GOT3 (cell line): ENCODE measurements at places on chromosomes 7 and 10.
A peak's percentile ranks its signal among the peaks of the same experiment; 100 is the strongest.

DNA sequence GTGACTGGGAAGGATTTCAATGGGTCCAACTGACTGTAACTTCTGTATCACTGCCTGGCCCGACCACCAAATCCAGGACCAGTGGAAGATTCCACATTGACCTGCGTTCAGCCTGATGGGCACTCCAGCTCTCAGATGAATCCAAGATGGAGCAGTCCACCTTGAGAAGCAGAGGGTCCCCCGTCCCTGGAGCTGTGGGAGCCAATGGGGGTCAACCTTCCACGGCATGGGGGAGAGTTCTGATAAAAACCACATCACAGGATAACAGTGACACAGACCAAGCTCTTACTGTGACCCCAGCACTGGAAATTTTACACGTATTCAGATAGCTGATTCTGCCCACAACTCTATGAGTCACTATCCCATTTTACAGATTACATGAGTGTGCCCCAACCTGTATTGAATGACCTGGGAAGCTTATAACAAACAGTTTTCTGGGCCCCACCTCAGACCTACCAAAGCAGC lies 11.2 kb downstream of the ZCCHC24 start:
- no peak for DNase-seq

DNA sequence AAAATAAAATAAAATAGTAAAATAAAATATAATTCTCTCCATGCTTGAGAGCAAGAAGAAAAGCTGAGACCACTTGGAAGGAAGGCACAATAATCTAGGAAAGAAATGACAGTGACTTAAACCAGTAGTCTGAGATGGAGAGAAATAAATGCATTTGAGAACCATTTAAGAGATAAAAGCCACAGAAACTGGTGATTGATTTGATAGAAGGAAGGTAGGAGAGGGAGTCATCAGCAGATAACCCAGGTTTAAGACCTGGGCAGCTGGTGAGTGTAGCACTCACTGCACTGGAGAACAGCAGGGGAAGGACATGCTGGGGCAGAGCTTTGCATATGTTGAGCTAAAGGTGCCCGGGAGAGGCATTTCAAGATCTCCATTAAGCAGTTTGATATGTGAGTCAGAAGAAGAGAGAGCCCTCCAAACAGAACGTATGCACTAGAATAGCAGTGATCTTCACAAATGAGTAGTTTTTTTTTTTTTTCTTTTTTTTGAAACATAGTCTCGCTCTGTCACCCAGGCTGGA lies 268.0 kb downstream of the DYNC1I1 start:
- no peak for DNase-seq

DNA sequence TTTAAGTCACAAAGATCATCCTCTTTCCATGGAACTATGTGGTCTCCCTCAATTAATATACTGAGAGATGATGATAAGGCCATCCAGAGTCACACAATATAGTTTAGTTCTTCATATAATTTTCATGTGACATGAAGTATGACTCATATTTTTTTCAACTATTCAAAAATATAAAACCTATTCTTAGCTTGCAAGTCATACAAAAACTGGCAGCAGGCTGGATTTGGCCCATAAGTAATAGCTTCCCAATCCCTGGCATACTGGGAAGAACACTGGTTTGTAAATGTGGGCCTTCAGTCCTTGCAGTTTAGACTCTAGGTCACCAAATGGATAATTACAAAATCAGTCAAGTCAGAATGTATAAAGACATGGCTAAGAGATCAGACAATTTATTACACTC lies 356.6 kb downstream of the PPP1R3A start:
- no peak for DNase-seq

GRCh38 chr7:82559193-82559805 lies 115.7 kb upstream of the CACNA2D1 start:
- no peak for DNase-seq

GRCh38 chr10:75955973-75956502 lies 524.6 kb downstream of the LRMDA start:
- no peak for DNase-seq

GRCh38 chr10:73803680-73804286 lies 7.6 kb downstream of the NDST2 start:
- DNase-seq = no peak

DNA sequence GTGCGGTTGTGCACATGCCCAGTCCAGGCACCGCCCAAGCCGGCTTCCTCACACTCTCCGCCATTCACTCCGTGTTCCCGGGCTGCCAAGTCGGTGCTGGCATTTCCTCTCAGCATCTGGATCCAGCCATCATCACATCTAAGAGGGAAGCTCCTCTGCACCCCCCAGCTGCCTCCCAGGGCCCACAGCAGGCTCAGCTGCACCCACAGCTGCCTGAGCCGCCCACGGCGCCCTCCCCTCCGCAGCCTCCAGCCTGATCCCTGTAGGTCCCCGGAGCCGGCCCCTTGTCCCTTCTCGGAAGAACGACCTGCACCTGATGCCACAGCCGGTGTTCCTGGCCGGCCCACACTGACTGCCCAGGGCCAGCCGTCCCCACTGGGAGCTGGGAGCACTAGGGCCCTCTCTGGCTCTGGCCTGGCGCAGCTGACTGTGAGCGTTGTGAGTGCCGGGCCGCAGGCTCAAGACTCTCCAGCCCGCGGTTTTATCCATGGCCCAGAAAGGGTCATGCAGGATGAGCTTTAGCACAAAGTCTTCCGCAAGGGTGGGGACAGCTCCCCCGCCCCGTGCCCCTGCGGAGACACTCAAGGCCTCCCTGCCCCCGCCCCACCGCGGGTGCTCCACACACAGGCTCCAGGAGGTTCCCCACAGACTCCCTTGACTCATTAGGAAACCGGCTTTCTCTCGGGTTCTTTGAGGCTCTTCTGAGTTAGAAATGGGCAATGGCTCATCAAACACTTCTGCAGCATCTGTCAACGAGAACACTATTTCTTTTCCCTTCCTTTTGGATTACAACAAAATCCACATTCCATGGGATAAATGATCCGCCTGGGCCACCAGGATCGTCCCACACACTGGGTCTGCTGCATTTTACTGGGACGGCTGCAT lies 31.2 kb downstream of the CFAP46 start:
- no peak for DNase-seq

DNA sequence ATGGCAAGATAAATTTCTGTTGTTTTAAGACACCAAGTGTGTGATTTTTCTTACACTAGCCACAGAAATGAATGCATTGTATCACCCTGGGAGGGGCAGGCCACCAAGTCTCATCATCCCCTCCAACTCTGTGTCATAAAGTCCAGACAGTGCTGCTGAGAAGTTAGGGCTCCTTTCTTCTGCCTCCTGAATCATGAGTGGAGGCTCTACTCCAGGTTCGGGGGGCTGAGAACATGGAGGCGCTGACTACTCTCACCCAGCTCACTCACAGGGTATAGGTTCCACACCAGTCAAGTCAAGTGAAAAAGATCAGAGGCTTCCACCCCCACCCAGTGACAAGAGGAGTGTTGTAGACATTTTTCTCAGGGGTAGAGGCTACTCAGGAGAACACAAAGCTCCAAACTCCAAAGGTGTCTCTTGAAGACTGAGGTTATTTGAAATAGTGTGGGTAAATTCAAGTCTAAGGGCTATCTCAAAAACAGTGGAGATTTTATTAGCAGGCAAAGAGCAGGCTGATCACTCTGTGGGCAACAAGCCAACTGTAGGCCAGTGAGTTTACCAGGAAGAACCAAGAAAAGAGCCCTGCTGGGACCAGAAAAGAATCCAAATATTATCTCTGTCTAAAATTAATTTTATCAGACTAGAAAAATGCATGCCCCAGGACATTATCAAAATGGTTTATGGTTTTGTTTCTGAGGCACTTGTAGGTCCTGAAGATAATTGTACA lies 118.6 kb upstream of the RET start:
- no peak for DNase-seq

DNA sequence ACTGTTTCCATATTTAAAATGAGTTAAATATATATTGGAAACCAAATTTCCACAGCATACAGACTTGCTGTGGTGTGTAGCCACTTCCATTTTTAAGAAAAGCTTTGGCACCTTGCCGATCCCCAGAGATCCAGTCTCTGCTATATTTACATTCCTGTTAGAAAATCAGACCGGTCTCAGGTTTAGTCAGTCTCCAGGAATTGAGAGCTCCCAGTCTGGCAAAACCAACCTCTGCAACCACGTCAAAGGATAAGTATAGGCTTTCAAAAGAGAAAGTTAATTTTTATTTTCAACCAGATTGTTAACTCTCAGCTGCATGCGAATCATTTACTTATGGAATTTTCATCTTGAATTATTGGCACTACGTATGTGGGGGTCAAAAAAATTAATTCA lies 28.2 kb downstream of the PUS7 start:
- no peak for DNase-seq

GRCh38 chr10:77834943-77835668 lies 91.4 kb downstream of the DLG5 start:
- DNase-seq = no peak

DNA sequence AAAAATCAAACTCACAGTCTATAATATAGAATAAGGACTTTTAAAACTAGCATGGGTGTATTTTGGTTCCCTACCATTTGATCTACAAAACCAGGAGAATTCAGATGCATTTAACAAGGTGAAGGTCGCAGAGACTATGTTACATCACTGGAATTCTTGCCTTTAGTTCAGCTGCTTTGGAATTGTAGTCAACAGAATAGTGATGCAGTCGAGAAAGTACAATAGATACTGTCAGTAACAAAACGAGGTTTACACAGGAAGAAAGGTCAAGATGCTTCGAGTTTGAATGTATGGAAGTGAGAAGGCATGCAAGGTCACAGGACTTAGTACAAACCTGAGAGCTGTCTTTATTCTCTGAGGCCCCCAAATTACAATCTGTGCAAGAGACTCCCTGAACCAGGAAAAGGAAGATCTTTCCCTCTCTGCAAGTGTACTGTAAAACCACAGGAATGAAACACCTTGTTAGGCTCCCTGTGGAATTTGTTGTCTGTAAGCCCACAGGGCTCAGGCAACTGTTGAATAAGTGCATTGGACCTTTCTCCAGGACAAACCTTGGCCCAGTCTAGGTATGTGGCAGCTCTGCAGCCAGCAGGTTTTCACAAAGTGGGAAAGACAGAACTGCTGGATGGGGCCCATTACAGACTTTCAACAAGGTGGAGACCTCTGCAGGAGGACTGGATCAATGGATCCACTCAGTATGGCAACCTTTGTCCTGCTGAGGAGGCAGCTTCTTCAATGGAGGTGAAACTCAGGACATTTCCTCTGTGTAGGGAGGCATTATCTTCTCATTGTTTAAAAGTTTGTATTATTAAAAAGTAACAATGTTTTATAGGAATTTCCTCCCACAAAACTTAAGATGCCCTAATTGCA lies 101.1 kb upstream of the GSDME start:
- no peak for DNase-seq

- DNase-seq = no peak
Observed at GRCh38 chr10:49733866-49734265, 28.3 kb downstream of the OGDHL start.

DNA sequence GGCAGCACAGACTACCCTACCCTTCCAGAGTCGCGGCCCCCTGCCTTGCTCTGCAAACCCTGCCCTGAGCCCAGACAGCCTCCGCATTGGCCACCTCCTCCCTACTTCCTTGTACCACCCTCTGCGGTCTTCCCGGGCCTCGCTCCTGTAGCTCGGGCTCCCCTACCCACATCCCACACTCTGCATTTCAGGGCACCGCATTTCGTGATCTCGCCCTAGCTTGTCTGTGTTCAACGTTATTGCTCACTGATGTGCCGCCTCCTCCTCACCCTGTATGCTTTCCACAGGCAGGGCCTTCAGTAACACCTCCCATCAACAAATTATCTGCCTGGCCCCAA lies 6.6 kb downstream of the PDIA4 start:
- DNase-seq = no peak

DNA sequence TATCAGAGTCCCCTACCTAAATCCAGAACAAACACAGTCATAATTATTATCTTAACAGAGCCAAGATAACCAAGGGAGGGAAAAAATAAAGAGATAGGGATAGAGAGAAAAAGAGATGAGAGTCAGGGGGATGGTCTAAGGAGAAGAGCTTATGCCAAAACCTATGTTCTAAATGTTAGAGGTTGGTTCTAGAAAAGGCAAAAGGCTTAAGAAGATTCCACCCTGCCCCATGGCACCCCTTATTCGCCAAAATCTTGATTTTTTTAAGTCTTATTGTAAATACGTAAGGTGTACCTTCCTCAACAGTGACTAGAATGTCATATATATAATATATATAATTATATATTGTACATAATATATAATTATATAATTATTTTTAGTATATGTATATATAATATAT lies 29.6 kb upstream of the CTNNA3 start:
- DNase-seq = no peak

- DNase-seq = peak; percentile 26
Observed at GRCh38 chr7:42876182-42877068, 35.4 kb downstream of the C7orf25 start.

GRCh38 chr7:25759748-25760147 lies 392.2 kb upstream of the NFE2L3 start:
- DNase-seq = no peak

GRCh38 chr10:106284802-106285587 lies 879.5 kb downstream of the SORCS1 start:
- no peak for DNase-seq
